ENCODE measurements at places on chromosomes 1 and 21.

DNA sequence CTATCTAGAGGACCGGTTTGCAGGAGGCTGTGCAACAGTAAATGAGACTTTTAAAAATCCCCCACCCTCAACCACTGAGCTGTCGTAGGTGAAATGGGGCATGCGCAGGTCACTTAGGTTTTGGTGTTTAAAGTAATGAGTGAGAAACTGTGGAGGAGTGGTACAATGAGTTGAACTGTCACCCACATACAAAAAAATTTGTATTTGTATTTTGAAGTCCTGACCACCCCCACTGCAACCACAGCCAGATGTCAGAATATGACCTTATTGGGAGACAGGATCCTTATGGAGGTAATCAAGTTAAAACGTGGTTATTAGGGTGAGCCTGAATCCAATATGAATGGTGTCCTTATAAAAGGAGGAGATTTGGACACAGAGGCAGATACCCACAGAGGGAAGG is 1.6 kb upstream of the IRF6 start:
- DNase-seq = no peak

DNA sequence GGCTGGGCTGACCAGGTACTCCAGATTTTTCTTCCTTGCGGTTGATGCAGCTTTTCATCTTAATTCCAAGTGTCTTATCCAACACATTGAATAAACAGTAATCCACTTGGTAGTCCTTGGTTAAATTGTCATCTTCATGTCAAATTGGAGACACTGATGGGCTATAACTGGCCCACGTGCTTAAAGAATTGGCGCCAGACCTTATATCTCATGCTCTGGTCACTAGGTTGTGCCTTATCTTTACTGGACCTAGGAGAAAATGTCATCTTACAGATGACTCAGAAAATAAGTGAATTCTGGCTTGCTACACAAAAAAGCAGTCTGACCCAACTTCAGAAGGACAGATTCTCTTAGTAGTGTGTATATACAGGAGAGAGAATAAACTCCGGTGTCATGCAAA is 16.2 kb downstream of the LRRC42 start:
- no peak for DNase-seq

GRCh38 chr1:214859647-214860046 is 222.9 kb upstream of the KCNK2 start:
- DNase-seq = no peak

GRCh38 chr1:30904962-30905335 is 3.6 kb downstream of the SDC3 start:
- DNase-seq = no peak

- DNase-seq = no peak
Measured at GRCh38 chr1:8763888-8764287, 53.6 kb downstream of the RERE start.

- DNase-seq = peak; percentile 53
Measured at GRCh38 chr1:15412175-15412800, 2.6 kb downstream of the EFHD2 start.

DNA sequence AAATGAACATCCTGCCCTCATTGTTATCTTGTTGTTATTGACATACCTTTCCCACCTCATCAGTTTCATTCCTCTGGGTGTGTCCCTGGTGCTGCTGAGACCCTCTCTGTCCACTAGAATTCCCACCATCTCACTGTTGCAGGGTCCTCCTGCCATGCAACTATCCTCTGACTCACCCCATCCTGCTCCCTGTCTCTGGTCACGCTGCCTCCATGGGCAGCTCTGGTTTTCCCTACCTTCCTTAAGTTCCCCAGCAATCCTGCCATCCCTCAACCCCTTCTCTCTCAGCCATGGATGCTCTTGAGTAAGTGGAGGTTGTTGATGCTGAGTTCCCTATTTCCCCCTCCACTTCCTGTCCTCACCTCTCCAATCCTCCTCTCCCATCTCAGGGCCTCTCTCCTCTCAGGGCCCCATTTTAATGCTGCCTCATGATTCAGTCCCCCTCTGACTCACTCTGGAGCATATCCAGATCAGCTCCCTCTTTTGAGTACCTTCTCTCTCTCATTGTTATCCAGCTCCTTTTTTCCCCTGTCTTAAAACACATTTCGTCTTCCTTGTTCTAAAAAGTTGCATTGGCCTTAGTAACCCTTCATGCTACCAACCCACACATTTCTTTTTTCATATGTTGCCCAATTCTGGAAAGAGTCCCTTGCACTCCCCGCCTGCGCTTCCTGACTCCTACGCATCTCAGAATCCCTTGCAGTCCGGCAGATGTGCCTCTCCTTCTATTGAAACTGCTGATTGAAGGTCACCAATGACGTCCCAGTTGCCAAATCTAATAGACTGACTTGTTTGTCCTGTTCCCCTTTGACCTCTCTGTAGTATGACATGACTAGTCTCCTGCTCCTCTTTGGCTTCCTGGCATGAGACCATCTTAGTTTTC is 92.0 kb downstream of the CNIH3 start:
- DNase-seq = no peak

GRCh38 chr1:84724128-84724860 is 34.0 kb upstream of the SSX2IP start:
- peak; percentile 9 for DNase-seq

- DNase-seq = no peak
Measured at GRCh38 chr1:245512980-245513578, 358.3 kb downstream of the KIF26B start.

DNA sequence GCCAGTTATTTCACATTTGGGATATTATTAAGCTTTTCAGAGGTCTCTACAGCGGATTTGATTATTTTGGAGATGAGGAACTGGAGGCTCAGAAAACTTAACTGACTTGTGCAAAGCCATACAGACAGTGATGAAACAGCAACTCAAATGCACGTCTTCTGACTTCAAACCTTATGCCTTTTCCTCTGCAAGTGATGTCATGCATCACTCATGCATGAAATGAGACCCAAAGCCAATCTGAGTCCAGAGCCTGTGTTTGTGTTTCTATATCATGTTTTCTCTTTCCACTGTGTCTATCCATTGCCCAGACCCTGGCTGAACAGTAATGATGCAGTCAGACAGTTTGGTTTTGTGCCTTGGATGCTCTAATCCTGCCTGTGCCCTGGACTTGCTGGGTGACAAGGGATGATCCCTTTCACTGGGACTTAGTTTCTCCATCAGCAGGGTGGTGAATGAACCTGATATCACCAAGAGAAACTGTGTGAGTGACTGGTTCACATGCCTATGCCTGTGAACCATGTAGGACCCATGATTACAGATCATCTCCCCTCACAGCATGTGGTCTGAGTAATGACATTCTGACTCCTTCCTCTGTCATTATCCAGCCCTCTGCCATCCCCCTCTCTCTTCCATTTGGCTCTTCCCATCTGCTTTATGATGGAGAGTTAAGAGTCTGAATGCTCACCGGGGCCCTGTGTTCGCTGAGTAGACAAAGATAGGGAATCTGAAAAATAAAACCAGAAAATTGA is 33.4 kb downstream of the SLAMF6 start:
- DNase-seq = no peak

- no peak for DNase-seq
Measured at GRCh38 chr1:58249737-58250586, 296.6 kb downstream of the OMA1 start.

GRCh38 chr1:97791251-97791650 is 129.6 kb downstream of the DPYD start:
- no peak for DNase-seq

DNA sequence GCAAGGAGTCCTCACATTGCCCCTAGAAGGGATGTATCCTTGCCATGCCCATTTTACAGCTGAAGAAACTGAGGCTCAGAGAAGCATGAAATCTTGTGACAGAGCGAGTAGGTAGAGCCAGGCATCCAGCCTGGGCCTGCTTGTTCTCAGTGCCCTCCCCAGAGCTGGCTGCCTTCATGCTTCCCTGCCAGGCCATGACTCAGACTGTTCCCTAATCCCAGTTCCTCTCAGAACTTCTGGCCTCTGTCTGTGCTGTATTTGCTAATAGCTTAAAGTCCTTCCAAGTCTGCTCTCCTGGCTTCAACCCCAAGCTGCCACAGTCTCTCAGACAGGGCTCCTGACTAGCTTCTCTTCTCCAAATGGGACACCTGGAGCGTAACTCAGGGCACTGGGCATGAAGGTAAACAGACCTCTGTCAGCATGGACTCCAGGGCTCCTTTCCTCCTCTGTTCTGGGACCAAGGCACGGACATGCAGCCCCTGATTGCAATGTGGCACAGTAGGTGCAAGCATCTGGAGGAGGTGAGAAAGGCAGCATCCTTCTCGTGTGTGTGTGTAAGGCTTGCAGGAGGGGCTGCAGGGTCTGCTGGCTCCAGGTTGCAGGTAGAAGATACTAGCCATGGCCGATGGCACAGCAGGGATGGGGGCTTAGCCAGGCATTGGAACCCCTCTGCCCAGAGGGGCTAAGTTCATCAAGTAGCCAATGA is 122.7 kb downstream of the HMGB4 start:
- no peak for DNase-seq

DNA sequence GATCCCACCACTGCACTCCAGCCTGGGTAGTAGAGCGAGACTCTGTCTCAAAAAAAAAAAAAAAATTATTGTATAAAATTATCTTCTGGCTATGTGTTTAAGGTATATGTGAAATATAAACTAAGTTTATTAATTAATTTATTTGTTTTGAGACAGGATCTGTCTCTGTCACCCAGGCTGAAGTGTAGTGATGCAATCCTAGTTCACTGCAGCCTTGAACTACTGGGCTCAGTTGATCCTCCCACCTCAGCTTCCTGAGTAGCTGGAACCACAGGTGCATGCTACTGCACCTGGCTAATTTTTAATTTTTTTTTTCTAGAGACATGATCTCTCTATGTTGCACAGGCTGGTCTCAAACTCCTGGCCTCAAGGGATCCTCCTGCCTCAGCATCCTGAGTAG is 67.9 kb downstream of the RD3 start:
- DNase-seq = no peak

- no peak for DNase-seq
Measured at GRCh38 chr1:18796950-18797349, 62.5 kb downstream of the TAS1R2 start.
